ENCODE measurements at places on chromosomes 7 and 10. TPM values are rescaled to one million over a fixed set of nuclear protein-coding genes. Genes with fewer than 3 reads are reported as not detected.
A peak's percentile ranks its signal among the peaks of the same experiment; 100 is the strongest.

DNA sequence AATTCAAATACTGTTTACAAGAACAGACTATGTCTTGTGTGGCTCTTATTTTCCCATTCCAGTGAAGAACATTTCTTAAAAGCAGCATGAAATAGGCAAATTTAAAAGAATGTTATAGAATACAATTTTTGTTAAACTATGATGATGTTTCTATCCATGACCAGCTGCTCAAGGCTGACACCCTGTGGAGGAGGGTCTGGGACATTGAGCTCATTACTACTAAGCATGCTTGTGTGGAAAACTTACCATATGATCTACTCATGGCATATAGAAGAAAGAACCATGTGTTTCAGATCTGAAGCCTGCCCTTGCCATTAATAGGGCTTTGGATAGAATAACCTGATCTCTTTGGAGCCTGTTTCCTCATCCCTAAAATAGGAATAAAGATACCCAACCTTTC lies 125.0 kb downstream of the FOXP2 start:
- no peak for DNase-seq

ELFN1 gene
- polyA plus RNA-seq = 12.3 TPM

RPEL1 gene
- polyA plus RNA-seq = 0.17 TPM

LRGUK gene
- polyA plus RNA-seq = 1.5 TPM

DNA sequence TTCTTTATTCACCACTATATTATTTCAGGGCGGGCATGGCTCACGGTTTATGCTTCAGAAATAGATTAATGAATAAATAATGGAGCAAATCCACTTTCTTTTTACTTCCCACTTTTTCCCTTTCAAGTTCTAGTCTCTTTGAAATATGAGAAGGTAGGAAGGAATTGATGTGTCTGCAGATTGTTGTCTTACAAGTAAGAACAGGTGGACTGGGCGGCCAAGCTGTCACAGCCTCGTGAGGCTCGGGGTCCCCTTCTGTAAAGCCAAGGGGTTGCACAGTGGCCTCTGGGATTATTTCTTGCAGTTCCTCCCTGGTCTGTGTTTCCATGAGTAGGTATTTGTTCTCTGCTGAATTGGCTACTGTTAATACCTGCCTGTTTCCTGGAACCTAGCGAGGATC lies 11.2 kb downstream of the VWA2 start:
- DNase-seq = no peak

DNA sequence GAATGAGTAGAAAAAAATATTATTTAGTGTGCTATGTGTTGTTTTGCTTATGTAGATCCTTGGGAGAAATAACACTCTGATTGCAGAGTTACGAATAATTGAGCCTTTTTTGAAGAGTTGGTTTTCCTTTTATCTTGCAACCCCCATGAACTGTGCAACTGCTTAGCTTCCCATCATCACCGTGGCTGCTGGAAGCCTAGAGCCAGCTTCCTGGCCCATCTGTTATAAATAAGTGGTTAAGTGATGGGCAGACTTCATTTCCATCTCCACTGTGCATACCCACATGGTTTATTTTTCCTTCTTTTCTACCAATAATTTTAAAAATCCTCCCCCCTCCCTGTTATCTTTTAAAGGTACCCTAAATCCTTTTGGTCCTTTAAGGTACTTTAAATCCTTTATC lies 554.9 kb upstream of the GALNT17 start:
- no peak for DNase-seq

- no peak for DNase-seq
These were observed 74.7 kb downstream of the ABCA13 start for GRCh38 chr7:48245751-48246472.

PTN gene
- polyA plus RNA-seq = 231 TPM

MTURN gene
- 90.6 TPM for polyA plus RNA-seq

- DNase-seq = no peak
These were observed 189.9 kb upstream of the PRSS58 start for GRCh38 chr7:142447762-142448161.

DNA sequence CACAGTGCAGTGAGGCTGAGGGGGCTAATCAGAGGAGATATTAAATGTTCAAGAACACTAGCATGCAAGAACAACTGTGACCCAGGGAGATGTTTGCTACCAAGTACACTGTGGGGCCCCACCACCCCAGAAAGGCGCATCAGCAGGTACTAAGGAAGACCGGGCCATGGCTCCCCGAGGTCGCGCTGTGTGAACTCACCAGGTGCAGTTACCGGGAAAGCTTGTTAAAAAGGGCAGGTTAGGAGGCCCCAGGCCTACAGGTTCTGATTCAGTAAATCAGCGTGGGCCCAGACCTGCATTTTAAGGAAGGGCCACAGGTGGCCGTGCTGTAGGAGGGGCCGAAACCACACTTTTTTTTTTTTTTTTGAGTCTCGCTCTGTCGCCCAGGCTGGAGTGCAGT lies 54.6 kb downstream of the TMEM209 start:
- no peak for DNase-seq

DNA sequence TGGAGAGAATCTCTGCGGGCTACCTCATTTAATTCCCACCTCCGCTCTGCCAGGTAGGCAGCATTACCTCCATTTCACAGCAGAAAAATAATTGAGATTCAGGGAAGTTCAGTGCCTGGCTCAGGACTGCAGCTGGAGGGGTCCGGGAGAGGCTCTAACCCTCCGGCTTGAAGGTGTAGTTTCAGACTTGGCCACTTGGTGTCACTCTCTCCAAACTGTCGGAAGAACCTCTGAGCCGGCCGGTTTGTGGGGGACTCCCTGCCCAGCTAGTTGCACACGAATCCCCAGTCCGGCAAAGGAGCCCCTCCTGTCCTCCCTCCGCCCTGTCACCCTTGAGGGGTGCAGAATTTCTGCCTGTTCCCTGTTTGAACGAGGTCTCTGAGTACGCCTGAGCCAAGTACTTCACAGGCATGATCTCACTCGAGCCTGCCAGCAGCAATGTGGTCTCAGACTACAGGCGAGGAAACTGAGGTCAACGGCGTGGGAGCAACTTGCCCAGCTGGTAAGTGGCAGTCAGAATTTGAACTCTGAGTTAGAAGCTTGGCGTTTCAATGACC lies 144.7 kb upstream of the ZNF716 start:
- no peak for DNase-seq

DNA sequence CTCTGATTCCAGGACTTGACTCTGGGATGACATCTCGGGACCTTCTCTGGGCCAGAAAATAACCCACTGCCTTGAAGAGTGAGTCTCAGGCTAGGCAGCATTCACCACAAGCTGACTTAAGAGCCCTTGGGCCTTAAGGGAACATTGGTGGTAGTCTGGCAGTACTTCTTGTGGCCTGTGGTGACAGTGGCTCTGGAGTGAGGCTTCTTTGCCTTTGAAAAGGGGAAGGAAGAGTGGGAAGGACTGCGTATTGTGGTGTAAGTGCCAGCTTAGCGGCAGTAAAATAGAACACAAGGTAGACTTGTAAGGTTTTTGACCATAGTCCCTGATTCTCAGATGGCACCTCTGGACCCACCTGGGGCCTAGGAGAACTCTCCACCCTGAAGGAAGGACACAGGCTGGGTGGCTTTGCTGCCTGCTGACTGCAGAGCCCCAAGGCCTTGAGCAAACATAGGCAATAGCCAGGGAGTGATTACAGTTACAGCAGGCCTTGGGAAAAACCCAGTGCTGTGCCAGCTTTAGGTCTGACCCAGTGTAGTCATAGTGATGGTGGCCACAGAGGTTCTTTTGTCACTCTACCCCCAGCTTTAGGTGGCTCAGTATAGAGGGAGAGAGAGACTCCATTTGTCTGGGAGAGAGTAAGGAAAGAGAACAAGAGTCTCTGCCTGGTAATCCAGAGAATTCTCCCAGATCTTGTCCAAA lies 483.9 kb downstream of the SH2D4B start:
- DNase-seq = no peak

GRCh38 chr10:113033991-113034390 lies 83.9 kb downstream of the TCF7L2 start:
- no peak for DNase-seq

GRCh38 chr7:77222819-77223218 lies 23.2 kb upstream of the FGL2 start:
- DNase-seq = no peak

DNA sequence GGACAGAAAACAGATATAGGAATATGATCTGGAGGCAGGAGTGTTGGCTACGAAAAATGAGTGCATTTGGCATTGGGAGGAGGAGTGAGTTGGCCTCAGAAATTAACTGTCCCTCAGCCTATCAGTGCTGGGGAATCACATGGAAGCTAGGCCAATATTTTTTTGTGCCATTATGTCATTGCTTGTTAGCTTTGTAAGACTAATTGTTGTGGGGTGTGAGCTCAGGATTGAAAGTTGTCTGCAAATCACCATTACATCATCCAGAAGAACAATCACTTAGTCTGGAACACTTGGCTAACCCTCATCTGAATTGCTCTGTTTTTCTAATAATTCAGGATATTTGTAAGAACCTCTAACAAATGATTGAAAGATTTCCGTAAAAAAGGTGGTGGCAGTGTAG lies 45.2 kb upstream of the SEMA3D start:
- DNase-seq = no peak

- no peak for DNase-seq
These were observed 1.2 kb upstream of the ANLN start for GRCh38 chr7:36388423-36388822.

DNA sequence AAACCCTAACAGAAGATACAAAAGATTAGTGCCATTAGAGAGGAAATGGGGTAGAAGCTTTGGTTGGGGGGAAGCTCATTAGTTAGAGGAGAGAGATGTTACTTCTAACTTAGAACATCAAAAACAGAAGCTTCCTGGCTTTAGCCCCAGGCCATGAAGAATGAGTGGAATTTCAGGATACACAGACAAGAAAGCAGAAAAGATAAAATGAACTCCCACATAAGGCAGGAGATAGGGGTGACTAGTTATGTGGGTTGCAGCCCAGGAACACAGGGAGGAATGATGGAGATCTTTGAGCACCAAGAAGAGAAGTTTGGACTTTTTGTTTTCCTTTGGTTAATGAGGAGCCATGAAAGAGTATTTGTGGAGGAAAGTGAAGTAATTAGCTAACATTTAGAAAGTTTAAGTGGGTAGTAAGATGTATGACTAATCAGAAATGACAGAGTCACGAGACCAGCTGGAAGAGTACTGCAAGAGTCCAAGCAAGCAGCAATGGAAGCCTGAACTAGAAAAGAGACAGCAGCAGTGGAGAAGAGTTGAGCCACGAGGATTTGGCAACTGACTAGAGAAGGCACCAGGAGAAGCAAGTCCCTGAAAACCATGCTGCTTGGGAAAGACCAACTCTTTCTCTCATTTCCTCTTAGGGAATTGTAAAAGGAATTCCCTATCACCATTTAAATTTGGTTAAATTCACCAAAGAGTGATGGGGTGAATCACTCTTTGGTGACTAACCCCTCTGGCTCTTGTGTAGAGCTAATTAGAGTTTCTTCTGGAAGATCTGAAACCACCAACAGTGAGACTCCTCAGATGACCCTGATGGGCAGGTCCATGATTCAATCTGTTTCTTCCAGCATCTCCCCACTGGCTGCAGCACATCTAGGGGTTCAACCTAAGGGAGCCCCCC lies 131.9 kb downstream of the KCNMA1 start:
- no peak for DNase-seq

NUPR2 gene
- polyA plus RNA-seq = 3.3 TPM

GJD4 gene
- polyA plus RNA-seq = not detected

TRIM4 gene
- 41.3 TPM for polyA plus RNA-seq

DNA sequence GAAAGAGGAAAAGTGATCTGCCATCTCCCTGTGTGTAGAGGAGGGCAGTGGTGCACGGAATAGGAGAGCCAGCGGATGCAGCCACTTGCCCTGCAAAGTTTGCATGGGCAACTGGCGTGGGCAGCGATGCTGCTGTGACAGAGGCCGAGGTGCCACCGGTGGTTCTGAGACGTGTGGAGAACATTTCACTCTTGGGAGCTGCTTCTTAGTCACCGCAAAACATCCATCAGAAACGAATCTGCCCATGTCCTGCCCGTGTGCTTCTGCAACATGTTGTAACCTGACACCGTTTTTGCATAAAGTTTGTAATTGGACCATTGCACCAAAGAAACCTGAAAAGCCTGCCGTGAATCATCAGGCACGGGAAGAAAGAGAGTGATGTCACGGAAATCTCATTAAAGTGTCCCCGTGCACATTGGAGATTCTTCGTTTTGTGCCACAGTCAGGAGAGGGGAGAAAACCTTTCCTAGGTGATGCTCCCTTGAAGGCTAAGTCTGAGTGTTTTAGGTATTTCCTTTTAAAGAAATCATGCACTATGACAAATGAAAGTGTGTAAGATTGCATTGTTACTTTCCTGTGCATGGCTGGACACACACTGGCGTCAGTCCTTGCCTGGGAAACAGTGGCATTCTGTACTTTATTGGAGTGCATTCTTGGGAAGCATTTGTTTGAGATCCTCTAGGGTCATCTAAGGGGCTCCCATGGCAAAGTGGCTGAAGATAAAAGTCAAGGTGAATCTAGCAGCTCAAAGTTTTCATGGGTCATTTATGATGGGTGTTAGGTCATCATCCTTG lies 302.6 kb downstream of the KLF6 start:
- DNase-seq = peak; percentile 88

GRCh38 chr7:25369786-25370185 lies 141.5 kb upstream of the NPVF start:
- DNase-seq = no peak

DNA sequence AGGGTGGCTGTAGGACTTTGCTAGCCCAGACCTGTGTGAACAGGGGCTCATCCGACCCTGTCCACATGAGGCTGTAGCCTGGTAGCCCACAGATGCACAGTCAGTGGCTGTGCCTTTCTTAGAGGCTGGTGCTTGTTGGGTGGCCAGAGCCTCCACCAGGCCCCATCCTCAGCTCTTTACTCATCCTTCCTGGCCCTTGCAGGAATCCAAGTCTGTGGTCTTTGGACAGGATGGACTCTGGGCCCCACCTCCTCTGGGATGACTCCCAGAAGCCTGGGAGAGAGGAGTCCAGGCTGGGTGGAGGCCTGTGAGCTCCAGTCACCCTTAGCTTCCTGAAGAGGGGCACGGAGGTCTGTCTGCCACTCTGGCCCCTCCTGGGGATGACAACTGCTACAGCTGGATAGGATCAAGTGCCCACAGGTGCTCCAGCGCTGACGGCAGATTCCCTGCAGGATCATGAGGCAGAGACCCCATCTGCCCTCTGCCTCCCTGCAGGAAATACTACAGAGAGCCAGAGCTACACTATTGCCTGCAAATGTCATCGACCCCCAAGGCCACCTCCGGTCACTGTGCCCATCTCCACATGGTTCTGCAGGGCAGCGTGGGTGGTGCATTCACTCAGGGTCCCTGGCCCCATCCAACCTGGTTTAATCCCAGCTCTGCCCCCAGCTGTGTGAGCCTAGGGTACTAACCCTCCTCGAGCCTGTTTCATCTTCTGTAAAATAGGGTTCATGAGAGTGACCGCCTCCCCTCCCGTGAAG lies 114.5 kb downstream of the PTPN20 start:
- no peak for DNase-seq
